ENCODE measurements at places on chromosomes 3 and 15.

DNA sequence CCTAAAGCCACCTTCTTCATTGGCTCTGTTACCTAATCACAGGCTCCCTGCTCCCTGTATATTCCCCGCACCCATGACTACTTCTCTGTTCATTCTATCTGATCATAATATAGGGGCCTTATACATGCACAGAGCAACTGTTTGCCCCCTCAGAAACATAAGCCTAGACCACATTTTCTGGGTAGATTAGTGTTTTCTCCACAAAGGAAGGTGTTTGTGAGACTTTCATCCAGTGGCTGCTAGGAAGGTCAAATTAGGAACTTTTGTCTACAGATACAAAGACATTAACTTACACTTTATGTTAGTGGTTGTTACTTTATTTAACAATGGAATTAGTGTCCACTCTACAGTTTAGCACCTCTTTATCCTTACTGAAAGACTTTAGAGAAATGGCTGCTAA, 174.9 kb downstream of the GHSR start:
- no peak for DNase-seq

DNA sequence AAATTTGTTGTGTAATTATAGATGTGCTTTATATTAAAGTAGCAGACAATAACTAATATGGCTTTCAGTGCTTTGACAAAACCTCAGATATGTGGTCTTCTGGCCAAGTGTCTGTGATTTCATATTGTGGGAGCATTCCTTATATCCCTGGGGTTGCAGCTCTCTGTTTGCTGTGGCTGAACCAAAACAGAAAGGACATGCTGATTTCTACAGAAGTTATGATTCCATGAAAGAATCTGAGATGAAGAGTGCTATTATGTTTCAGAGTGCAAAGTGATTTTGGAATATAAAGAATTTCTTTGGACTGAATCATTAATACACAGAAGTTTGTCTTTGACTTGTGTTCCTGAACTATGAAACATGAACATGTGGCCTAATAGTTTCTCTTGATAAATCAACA, 36.5 kb downstream of the CDV3 start:
- DNase-seq = peak; percentile 39

DNA sequence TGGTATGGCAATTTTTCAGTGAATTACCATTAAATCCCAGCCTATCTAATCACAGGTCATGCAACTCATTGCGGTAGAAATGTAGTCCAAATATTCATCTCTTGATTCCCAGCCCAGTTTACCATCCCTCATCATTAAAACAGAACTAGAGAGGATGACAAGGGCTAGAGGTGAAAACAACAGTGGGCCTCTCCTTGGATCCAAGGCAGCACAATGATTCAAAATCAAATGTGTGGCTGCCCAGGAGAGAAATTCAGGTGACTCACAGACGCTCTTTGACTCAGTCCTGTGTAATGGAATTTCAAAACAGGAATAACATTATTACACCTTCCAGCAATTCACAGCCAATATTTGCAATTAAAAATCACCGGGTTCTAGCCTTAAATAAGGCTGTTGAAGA, 246.5 kb downstream of the TBL1XR1 start:
- DNase-seq = peak; percentile 83

- no peak for DNase-seq
These were observed 12.4 kb downstream of the GNB5 start for GRCh38 chr15:52178765-52179164.

GRCh38 chr15:63296195-63296594, 18.8 kb downstream of the APH1B start:
- no peak for DNase-seq

DNA sequence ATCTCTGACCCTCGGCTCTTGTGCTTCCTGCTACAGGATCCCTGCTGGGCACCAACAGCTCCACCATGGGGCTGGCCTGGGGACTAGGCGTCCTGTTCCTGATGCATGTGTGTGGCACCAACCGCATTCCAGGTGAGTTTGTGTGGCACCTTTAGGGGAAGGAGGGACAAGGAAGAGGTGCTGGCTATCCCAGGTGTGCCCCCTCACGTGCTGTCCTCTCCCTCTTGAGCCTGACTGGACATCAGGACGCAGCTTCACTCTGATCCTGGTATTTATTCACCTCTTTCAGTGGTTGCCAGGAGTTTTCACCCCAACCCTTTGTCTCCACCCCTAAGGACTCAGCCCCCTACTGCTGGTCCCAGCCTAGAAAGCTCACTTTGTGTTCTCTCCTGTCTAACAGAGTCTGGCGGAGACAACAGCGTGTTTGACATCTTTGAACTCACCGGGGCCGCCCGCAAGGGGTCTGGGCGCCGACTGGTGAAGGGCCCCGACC, 960 bp downstream of the THBS1 start:
- DNase-seq = peak; percentile 74

GRCh38 chr3:5192571-5193365, 5.3 kb downstream of the EDEM1 start:
- DNase-seq = no peak

GRCh38 chr3:31876331-31876730, 104.7 kb downstream of the OSBPL10 start:
- DNase-seq = peak; percentile 91

GRCh38 chr3:154240235-154240634, 84.1 kb downstream of the DHX36 start:
- DNase-seq = no peak

GRCh38 chr3:56921573-56922453, 120.1 kb upstream of the ARHGEF3 start:
- DNase-seq = peak; percentile 44

DNA sequence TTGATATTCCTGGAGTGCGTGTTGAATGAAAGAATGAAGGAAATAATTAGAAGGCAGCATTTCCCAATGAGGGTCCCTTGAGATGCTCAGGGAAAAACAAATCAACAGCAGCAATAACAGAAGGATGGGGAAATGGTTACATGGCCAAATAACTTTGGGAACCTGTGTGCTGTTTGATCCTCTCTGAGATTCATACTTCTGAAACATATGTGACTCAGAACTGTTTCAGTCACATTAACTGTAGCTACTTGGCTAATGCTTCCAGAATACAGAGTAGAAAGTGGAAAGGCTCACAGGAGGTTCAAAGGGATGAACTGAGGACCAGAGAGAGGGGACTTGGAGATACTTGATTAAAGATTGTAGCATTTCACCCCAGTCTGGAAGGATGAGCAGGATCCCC, 258.2 kb downstream of the SLCO3A1 start:
- DNase-seq = no peak

- DNase-seq = no peak
These were observed 36.3 kb downstream of the MESD start for GRCh38 chr15:80953001-80953952.

GRCh38 chr3:159881828-159882309, 106.8 kb upstream of the IL12A start:
- peak; percentile 40 for DNase-seq

GRCh38 chr3:191795196-191795595, 334.2 kb downstream of the PYDC2 start:
- no peak for DNase-seq

DNA sequence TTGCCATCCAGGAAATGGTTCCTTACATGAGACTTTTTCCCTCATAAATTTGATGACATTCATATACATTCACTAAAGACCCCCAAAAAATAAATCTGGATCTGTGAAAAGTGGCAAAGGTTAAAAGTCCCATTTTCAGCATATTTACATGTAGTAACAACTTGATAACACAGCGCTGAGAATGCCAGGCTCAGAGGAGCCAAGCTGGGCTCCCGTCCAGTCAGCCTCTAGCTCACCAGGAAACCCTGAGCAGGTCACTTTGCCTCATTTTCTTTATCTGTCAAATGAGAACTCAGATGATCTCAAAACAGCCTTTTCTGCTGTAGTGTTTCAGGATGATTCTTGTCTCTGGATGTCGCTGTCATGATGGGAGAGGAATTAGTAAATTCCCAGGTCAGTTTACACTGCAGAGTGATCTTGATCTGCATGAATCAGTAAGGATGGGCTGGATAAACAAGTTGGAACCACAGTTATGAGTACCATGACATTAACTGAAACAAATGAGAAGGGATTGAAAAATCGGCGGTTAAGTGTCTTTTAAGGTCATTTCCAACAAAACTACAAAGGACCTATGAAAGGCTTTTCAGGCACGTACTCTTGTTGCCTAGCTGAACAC, 82.8 kb downstream of the PPARG start:
- DNase-seq = peak; percentile 49

- DNase-seq = no peak
These were observed 439.9 kb downstream of the TBL1XR1 start for GRCh38 chr3:176757429-176757828.
